GM03348 (cell line): ENCODE measurements at places on chromosomes 6 and 20.

DNA sequence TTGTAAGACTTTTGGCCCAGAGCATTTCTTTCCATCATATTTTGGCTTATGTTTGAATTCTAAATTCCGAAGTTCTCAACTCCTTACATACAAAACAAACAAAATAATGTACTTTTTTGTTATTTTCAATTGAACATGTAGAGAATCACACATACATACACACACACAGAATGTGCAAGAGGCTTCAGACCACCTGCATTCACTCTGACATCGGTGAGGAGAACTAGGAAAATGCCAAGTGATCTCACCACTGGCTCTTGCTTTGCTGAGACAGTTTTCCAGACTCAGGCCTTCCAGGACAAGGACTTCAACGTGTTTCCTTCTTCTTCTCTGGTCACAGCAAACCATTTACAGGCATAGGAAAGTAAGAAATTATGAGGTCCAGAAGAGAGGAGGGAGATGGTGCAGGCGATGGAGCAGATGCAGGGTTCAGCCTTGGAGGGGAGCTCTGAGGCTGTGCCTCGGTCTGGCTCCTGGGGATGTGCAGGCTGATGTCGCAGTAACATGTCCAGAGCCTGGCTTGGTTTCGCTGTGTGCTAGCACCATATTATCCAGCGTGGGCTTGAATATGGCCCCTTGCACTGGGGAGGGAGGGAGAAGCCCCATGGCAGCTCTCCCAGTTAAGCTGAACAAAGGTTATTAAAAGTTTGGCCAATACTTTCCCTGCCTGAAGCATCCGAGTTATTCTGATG lies 93.4 kb downstream of the DACT2 start:
- DNase-seq, result no peak

GRCh38 chr20:62350098-62350628 lies 16.9 kb downstream of the LAMA5 start:
- no peak for DNase-seq

DNA sequence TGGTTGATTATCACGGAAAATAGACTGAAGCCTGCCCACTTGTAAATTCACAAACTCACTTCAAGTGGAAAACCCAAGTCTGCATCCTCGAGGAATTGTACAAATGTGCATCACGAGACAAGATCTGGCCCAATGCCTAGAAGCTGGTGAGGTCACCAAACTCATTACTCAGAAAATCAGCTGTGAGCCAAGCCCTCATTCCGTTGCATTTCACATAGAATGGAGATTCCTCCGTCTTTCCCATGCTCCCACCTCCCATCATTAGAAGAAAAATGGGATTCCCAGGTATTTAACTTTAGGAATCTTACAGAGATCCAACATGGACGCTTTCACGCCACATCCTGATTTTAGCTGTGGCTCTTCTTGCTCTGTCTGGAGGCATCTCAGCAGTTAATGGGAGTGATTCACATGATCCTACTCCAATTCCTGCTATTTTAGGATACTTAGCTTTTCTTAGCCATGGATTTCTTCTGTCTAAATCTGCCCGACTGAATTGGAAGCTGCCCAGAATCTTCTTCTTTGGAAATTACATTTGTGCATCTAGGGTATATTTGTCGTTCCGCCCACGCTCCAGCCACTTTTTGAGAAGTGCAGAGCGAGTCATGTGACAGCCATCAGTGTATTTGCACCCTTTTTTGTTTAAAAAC lies 68.7 kb upstream of the STMND1 start:
- DNase-seq, result peak; percentile 80

DNA sequence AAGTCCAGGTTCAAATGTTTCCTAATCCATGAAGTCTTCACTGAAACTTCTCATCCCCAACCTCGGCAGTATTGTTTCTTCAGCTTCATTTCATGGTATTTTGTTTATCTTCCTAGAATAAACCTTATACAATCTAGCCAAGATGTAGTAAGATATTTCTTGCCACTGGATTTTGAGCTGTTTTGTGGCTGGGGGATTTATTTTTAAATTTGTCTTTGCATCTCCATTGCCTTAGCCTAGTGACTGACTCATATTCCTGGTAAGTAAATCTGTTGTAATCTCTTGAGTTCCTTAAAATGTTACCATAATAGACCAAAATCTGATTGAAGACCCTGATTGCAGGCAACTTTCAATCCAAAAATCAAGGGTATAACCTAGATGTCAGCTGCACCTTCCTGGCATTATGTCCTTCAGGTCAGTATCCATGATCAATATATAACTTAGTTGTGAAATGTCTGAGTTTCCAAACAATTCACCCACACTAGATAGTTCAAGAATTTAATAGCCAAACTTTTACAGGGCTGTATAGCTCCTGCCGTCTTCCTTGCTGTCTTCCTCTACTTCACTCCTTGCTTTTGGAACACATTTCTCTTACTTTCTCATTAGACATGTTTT lies 4.7 kb upstream of the TRMT11 start:
- no peak for DNase-seq

- peak; percentile 51 for DNase-seq
These were observed 55.1 kb upstream of the CEP162 start for GRCh38 chr6:84282550-84282949.
